ENCODE measurements at places on chromosomes 7 and 10. TPM values are rescaled to one million over a fixed set of nuclear protein-coding genes. Genes with fewer than 3 reads are reported as not detected.

ANKRD2 gene
- total RNA-seq = 0.90 TPM

SH2D4B gene
- total RNA-seq = 0.24 TPM

CNTNAP2 gene
- 1.1 TPM for total RNA-seq

THSD7A gene
- total RNA-seq = 5.9 TPM
